HFFc6 (cell line): ENCODE measurements at places on chromosomes 12 and 14.

- no peak for DNase-seq
Observed at GRCh38 chr14:69755296-69755695, 11.6 kb upstream of the SRSF5 start.

GRCh38 chr12:108240027-108240785 lies 98.9 kb downstream of the CMKLR1 start:
- no peak for DNase-seq

- no peak for DNase-seq
Observed at GRCh38 chr14:99708449-99708848, 24.4 kb downstream of the CYP46A1 start.

DNA sequence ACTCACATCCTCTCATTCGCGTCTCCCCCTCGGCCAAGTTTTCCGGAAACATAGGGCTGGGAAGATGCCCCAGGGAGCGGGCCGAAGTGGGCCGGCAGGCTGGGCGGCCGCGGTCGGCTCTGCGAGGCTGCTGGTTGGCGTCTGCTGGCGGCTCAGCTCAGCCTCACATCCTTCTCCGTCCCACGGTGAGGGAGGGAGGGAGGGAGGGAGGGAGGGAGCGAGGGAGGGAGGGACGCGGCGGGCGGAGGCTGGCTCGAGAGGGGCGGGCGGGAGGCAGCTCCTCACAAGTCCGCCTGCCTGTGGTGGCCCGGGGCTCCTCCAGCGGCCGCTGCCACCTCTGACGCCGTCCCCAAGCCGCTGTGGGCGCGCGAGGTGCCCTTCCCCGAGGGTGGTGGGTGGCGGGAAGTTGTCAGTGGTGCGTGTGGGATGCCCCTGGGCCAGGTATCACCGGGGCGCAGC lies 93.8 kb downstream of the RFLNA start:
- peak; percentile 77 for DNase-seq

- no peak for DNase-seq
Observed at GRCh38 chr14:68612049-68612448, 180.8 kb downstream of the ZFP36L1 start.

DNA sequence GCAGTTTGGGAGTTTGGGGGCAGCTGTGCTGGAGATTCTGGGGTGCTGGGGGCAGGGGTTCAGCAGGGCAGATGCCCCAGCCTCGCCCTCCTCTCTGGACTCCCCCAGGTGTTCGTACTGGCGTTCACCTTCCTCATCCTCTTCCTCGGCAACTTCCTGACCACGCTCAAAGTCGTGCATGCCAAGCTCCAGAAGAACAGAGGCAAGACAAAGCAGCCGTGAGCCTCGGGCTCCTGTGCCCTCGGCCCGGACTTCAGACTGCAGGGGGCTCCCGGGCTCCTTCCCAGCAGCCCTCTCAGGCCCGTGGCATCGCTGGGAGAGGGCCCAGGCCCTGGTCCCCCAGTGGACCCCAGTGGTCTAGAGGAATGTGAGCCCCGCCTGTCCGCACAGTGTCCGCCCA lies 18.0 kb downstream of the RHOF start:
- DNase-seq, result no peak

DNA sequence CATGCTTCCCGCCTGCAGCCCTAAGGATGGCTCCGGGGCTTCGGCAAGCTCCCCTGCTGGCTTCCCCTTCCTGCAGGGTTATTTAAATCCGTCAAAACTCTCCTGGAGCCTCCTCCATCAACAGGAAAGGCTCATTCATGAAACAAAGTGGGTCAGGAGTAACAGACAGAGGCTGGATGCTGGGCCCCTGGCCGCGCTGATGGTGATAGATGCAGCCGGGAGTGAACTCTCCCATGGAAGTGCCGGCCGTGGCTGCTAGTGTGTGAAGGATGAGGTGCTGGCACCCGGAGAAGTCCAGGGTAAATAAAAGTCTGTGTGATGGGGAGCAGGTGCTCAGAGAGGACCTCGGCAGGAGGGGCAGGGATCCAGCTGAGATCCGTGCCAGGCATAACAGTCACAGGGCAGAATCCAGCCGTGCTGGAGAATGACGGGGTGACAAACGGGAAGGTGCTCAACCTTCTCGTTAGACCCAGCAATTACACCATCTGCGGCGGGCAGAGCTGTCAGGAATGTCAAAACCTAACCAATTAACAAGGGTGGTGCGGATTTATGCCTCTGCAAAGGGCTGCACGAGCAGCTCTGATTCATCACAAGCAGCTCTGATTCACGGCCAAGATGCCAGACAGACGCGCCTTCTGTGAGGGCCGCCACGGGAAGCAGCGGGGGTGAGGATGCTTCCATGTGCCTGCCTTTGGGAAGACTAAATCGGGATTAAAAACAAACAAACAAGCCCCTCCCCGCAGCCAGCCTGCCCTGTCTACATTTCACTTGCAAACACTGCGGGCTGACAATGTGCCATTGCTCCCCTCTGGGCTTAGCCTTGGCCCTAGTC lies 55.6 kb downstream of the SYNE3 start:
- DNase-seq, result peak; percentile 63

- no peak for DNase-seq
Observed at GRCh38 chr12:18570543-18570942, 167.3 kb downstream of the PLCZ1 start.

GRCh38 chr12:46356655-46357437 lies 15.7 kb downstream of the SLC38A2 start:
- no peak for DNase-seq

DNA sequence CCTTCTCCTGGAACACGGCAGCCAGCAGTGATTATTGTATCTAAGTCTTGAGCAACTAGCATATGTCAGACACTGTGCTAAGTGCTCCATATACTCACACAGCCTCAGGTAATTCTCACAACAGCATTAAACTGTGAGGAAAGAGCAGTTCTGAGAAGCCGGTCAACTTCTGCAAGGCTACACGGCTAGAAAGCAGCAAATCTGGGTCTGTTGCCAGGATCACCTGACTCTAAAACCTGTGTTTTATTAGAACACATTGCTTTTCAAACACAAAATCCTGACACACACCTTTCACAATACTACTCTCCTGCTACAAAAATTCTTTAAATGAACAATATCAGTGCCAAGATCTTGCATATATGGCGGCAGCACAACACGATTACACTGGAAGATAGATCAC lies 49.8 kb upstream of the CRACR2A start:
- no peak for DNase-seq

DNA sequence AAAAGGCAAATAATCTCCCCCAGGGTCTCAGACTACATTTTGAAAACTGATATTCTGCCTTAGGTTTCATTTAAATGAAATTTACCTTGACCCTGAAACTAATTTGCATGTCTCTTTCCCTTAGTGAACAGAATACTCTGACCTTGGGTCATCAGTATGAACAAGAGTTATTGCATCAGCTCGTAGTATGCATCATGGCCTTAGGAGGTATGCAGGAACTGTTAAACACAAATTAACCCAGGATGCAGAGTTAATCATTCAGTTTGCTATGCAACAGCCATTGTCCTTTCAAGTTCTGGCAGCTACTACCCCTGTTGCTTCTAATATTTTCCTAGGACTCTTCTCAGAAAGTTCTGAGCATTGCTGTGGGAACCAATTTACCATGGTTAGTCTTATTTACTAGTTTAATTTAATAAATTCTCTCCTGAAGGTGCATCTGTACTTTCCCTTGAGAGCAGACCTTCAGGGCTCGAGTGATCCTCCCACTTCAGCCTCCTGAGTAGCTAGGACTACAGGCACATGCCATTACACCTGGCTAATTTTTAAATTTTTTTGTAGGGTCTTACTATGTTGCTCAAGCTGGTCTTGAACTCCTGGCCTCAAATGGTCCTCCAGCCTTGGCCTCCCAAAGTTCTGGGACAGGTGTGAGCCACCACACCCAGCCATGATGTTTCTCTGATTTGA lies 126.7 kb downstream of the TTC6 start:
- DNase-seq, result no peak

- peak; percentile 63 for DNase-seq
Observed at GRCh38 chr12:15982471-15982870, 71.3 kb downstream of the DERA start.

- DNase-seq, result no peak
Observed at GRCh38 chr12:34291426-34291901, 269.2 kb downstream of the ALG10 start.

DNA sequence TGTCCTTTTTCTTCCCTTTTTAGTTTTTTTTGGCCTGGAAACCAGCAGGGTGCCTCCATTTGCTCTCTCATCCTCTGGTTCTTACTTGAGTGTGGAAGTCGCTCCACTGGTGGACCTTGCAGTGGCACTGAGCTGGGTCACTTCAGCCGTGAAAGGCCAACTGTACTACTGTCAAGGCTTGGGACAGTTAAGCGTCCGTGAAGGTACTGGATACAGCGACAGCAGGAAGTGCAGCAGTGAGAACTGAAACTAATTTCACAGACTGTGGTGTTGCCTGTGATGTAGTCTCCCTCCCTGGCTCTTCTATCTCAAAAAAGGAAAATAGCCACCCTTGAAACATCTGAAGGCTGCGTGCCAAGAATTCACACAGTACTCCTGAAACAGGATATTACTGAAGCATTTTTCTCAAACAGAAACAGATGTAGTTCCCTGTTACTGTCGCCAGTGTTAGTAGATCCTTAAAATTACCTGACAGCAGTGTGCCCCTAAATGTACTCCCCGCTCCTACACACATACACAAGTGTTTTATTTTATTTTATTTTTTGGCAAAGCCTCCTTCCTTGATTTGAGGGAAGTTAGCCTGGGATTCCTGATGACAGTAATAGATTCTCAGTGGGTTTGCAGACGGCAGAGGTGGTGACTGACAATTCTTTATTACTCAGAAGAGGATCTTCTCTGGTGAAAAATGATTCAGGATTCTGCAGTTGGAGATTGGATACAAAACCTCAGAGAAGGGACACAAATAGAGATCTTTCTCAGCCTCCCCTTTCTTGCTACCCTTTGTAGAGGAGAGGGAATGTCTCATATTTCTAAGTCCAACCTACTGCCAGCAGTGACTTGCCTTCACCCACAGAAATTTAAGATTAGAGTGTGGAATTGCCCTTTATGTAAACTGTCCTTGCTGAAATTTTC lies 4.4 kb downstream of the SUSD6 start:
- peak; percentile 61 for DNase-seq

GRCh38 chr12:132747395-132747794 lies 14.2 kb downstream of the ANKLE2 start:
- no peak for DNase-seq

GRCh38 chr14:53744857-53745256 lies 211.8 kb downstream of the BMP4 start:
- DNase-seq, result no peak

DNA sequence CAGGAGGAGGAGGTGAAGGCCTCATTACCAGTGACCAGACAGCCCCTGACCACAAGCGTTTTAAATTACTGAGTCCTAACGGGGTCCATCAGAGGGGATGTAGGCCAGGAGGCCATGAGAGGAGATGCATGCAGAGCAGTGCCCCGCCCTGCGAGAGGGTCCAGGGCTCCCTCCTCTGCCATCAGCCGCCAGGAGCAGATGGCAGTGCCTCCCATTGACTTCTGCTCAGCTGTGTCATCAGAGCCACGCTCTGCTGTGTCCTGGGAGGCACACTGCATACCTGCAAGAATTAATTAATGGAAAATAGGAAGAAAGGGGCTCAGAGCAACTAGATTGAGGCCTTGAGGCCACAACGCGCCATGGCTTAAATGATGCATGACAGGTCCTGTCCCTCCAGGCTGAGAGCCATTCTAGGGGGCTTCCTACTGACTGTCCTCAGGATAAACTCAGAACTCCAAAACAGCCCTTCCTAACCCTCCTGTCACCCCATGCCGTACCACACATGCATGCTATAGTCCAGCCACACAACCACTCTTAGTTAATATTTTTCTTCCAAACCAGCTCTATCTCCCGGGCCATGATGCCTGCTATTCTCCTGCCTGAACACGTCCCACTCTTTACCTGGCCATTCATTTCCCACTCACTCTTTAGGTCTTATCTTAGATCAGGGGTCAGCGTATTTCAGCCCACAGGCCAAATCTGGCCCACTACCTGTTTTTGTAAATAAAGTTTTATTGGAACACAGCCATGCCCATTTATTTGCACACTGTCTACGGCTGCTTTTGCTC lies 235.8 kb downstream of the KSR2 start:
- DNase-seq, result no peak

GRCh38 chr12:7304456-7304855 lies 584 bp downstream of the ACSM4 start:
- no peak for DNase-seq

- DNase-seq, result no peak
Observed at GRCh38 chr12:31658471-31659086, 909 bp upstream of the ETFBKMT start.

- DNase-seq, result no peak
Observed at GRCh38 chr12:81683881-81684280, 75.3 kb downstream of the PPFIA2 start.

DNA sequence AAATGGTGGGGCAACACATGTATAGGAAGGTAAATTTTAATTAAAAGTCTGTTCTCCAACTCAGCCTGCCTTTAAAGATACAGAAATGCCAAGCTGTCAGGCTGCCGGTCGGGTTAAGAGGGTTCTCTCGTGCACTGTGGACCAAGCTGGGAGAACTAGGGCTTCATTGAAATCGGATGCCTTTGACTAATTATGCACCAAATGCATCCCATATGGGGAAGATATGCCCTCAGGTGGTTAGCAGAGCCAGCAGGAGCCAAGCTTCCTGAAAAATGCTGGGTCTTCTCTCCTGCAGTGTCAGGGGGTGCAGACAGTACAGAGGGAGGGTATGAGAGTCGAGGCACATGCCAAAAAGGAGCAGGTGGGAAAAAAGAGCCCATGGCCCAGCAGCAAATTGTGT lies 236.1 kb downstream of the CACNA1C start:
- DNase-seq, result peak; percentile 34

GRCh38 chr12:818733-819132 lies 66.4 kb downstream of the WNK1 start:
- DNase-seq, result no peak

- no peak for DNase-seq
Observed at GRCh38 chr12:95439461-95440230, 34.3 kb upstream of the METAP2 start.

GRCh38 chr14:74503938-74504335 lies 10.4 kb downstream of the ISCA2 start:
- DNase-seq, result no peak

- DNase-seq, result no peak
Observed at GRCh38 chr12:26212988-26213387, 17.6 kb downstream of the SSPN start.

GRCh38 chr14:90905531-90905930 lies 89.3 kb upstream of the TTC7B start:
- no peak for DNase-seq

- no peak for DNase-seq
Observed at GRCh38 chr14:96459851-96460250, 42.3 kb upstream of the PAPOLA start.
